ENCODE measurements at places on chromosomes 6 and 20.

DNA sequence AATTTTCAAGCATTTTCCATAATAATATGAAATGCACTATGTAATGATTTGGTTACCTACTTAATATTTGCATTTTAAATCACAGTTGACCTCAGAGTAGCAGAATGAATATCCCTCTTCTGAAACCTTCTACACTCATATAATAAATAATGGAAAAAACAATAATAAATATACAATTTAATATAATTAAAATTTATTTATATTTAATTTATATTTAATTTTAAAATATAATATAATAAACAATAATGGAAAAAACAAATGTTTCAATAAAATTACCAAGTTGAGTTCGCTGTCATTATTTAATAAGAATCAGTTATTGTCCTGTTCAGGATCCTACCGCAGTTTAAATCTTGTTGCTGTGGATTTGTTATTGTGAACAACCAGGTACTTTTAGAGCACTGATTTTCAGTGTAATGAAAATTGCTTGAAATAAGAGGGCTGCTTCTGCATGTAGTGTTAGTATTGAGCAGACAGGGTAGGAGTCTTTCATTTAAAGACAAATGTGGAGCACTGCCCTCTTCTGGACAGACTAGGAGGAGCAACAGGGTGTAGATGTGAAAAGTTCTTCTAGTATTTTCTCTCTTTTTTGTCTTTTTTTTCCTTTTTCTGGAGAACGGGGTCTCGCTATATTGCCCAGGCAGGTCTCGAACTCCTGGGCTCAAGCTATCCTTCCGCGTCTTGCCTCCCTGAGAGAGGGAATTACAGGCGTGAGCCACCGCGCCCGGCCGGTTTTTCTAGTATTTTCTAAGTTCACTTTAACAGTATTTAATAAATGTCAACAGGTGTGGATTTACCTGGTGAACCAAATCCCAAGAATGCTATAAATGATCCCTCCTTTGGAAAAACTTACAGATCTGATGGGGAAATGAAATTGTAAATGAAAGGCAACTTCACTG lies 13.6 kb downstream of the TRAPPC3L start:
- DNase-seq: peak; percentile 66

DNA sequence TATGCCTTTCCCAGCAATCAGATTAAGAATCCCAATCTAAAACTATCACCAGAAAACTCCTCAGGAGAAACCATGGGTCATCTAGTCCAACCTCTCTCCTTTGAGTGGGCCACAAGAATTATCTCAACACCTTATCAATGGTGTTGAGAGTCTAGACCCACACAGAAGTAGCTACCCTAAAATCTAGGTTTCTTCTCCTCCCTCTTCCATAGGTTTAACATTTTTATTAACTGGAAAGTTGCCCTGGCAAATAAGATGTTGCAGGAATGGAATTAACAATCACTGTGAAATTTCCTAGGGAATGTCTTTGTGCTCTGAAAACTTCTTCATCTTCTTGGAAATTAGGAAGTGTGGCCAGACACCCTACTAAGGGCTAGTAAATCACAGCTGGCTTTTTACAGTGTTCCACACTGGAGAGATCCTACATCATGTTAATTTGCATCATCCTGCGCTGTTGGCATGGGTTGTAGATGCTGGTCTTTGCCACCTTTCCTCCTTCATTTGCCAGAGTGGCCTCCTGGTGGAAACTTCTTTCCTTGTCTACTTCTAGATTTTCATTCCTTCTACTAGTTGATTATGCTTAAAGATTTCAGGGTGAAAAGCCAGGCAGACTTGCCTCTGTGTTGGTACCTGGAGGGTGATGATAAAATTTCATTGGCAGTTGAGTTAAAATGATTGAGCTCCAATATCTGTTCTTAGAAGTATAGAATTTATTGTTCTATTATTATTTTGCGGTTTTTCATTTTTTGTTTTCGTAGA lies 2.7 kb downstream of the TNFAIP3 start:
- peak; percentile 48 for DNase-seq

DNA sequence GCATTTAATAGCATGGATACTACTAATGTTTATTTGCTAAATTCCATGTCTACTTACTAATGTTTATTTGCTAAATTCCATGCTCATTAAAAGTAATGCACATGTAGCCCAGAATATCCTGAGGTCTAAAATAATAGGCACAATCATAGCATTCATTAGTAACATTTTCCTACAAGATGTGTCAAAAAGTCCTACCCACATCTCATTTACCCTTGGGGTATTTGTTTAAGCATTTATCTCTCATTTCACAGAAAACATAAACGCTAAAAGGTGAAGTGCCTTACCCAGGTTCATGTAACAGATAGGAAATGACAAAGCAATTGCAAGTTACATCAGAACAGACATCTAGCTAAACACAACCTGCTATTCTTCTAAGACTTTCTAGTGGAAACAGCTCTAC lies 457.1 kb downstream of the HACE1 start:
- DNase-seq: no peak

DNA sequence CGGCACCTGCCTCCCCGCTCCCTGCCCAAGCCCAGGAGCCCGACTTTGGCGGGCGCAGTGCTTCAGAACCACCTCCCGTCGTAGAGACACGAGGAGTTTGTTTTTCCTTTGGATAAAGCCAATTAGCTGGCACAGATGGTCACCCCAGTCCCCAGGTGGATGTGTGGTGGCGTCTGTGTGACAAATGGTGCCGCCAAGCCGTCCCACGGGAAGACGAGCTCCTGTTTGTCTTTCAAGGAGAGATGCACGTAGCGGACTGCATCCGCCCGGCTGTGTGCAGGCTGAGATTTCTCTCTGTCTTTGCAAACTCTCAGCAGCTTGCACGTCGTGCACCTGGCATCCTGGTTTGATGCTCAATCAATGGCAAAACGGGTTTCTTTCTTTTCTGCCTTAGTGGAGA lies 16.1 kb upstream of the MRGBP start:
- DNase-seq: no peak

DNA sequence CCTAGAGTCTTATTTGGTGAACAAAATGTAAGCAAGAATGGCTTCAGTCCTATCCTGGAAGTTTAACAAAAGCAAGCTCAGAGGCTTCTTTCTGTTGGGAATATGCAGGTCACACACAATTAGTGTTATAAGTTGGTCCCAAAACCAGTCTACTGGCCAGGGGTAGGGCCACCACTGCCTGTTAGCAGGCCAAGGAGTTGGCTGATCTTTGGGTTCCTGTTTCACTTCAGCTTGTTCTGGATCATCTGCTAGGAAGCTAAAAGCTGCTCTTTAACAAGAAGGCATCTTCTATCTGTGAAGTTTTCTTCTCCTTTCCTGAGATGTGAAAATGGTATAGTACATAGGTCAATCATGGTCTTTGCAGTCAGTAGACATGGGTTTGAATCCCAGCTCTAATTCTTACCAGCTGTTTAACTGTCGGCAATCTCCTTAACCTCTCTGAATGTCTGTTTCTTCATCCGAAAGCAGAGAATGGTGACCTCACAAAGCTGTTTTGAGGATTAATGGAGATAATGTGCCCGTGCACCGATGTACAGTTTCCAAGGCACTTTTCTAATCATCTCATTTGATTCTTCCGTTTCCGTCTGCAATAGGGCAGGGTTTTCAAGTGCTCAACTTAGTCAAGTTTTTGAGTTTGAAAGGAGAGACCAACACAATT lies 271.2 kb upstream of the TAB2 start:
- no peak for DNase-seq

DNA sequence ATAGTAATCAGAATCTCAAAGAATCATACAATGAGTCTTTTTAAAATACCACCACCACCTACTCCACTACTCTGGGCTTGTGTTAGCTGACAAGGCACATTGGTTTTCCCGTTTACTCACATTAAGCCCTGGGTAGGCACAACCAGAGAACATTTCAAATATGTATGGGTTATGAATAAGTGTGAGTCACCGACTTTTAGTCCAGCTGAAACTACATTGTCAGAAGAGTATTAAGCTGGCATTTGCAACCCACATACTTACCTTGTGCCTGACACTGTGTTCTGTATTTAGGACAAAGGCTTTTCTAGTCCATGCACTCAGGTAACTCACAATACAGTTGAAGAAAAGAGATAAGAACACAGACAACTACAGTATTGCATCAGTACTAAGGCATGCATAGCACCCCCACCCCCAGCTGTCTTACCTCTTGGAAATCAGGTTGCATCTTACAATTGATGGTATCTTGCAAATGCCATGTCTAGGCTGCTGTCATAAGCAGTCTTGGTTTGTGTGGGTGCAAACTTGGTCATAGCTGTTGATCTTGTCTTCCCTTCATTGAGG lies 40.3 kb upstream of the AHI1 start:
- no peak for DNase-seq

DNA sequence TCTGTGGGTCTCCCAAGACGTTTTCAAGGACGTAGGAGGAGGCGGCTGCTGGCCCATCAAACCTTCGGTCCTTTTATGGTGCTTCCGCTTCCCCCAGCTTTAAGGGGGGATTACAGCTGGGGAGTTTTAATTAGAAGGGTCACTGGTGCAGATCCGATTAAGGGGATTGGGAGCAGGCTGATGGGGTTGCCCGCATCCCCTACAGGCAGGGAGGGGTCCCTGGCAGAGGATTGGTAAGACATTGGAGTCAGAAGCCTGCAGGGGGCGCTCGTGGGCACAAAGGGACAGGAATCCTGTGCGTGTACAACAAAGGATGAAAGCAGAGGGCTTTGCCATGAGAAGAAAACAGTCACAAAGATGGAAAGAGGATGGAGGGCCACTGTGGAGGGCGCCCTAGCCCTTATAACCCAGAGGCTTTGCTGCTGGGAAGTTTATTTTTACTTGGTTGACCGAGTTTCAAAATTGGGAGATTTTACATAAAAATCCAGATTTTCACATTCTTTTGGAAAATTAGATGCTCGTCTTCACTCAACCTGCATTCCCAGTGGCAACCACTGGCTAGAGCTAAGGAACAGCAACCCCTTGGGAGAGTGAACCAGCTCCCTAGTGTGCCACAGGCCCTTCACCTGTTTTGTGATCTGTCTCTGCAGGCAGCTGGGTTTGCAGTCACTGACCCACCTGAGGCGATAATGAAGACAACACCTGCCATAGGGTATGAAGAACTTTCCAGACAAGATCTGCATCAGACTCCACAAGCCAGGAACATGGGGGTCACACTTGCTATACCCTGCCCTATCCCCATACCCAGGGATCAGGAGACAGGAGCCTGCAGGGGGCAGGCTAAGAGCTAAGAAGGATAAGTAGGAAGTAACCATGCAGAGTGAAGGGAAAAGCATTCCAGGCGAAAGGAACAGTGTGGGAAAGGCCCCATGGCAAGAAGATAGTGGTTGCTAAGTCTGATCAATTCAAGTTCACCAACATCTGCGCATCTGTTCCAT lies 97.7 kb downstream of the KCNB1 start:
- DNase-seq: peak; percentile 14

DNA sequence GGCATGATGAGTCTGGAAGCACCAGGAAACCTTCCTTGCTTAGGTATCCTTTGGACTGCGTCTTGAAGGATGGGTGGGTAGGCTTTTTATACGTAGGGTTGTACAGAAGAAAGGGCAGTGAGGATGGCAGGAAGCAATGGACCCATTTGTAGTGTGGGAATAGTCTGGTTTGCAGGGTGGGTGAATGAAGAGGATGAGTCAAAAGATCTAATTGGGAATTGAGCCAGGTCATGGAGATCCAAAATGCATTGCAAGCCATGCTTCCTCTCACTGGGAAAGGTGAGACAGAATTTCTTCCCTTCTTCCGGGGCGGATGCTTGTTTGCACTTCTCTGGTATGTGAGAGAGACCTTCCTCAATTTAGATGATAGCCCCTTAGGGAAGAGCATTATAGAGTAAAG lies 10.1 kb upstream of the BTBD3 start:
- no peak for DNase-seq

DNA sequence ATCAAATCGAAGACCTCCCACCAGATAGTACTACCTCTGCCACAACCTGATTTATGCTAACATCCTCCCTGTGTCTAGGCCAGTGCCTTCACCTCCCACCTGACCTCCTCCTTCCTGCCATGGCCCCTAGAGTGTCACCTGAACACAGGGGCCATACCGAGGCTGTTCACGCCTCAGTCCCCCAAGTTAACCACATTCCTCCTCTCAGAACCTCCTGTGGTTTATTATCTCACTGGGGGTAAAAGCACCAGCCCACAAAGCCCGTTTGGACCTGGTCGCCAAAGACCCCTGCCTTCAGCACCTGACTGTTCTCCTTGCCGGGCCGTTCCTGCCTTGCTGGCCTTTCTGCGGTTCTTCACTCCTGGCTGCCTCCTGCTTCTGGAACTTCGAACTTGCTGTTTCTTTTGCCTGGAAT lies 13.7 kb downstream of the MAS1 start:
- DNase-seq: no peak

DNA sequence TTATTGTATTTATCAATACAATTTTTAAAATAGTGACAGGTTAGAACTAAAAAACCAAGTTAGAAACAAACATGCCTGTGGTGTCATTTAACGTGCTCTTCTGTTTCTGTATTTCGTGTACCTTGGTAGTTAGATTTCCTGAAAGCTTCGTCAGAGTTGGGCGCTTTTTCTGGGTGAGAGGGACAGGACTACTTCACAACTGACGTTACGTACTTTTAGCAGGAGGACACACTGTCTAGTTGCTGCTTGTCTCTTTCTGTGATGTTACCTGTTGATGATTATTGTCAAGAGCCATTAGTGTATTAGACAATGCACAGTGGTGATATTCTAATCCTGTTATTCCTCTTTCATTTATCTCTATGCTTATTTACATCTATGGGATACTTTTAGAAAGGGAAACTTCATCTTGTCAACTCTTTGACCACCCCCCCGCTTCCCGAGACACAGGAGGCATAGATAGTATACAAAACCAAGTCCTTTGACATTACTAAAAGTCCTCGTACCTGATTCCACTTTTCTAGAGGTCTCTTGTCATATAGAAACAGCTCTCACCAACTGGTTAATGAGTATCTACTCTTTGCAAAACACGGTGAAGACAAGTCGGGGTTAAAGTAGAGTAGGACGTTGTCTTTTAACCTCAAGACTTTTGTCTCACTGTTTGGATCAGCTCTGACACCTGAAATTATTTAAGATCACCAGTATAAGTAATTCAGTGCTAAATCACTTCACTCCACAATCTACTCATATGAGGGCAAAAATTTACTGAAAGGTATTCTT lies 96.3 kb downstream of the LYRM2 start:
- DNase-seq: no peak

DNA sequence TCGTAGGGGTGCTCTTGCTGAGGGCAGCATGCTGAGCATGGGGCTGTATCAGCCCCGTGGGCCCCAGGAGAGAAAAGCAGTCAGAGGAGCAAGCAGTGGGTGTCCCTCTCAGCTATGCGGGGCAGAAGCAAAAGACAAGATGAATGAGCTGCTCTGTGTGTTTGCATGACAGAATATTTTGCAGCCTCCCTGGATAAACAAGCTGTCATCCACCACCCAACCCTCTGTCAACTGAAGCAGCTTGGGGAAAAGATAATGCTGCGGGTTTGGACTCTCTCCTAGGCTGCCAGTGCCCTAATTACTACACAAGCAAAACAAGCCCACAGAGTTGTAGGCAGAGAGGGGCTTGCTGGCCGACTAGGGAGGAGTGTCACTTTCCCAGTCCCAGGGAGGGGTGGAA lies 82.3 kb upstream of the PTPRT start:
- DNase-seq: no peak

Data from central memory CD4-positive, alpha-beta T cell (primary cell).